Heart left ventricle (tissue), 16 donors: ENCODE measurements at places on chromosomes 1 and 21.
A peak's percentile ranks its signal among the peaks of the same experiment; 100 is the strongest.

- DNase-seq, result no peak
Observed at GRCh38 chr1:48681476-48682305, 95.0 kb downstream of the BEND5 start.

- DNase-seq, result no peak
Observed at GRCh38 chr1:212664409-212665199, 35.0 kb downstream of the BATF3 start.

- no peak for DNase-seq
Observed at GRCh38 chr1:2109581-2110021, 59.4 kb downstream of the PRKCZ start.

DNA sequence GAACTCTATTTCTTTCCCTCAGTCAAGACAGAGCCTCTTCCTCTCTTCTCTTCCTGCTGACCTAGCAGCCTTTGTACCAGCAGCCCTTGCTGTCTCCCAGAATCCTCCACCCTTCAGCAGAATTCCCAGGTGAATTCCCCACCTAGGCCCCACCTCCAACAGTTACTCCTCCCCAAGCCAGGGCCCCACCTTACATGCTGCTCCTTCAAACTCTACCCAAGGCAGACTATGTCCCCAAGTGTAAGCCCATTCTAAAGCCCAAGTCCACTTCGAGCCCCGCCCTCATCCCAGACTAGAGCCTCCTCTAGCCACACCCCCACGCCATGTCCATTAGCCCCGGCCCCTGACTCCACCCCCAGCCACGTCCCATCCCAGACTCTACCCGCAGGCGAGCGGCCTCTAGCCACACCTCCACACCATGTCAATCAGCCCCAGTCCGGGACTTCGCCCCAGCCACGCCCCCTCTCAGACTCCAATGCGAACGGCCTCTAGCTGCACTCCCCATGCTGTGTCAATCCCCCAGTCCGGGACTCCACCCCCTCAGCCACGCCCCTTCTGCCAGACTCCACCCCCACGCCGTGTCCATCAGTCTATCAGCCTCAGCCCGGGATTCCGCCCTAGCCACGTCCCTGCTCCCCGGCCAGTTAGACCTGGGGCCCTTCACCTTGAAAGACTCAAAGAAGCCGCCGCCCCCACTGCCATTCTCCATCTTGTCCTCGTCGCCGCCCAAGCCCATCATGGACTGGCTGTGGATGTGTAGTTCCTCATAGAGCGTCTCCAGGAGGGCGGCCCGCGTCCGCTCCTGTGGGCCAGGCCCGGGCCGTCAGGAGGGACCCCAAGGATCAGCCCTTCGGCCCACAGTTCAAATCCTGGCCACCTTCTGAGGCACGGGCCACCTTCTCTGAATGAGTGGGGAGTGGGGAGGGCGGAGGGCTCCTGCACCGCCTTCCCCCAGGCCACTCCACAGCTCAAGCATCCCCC is 61.3 kb downstream of the RAP1GAP start:
- peak; percentile 79 for DNase-seq

DNA sequence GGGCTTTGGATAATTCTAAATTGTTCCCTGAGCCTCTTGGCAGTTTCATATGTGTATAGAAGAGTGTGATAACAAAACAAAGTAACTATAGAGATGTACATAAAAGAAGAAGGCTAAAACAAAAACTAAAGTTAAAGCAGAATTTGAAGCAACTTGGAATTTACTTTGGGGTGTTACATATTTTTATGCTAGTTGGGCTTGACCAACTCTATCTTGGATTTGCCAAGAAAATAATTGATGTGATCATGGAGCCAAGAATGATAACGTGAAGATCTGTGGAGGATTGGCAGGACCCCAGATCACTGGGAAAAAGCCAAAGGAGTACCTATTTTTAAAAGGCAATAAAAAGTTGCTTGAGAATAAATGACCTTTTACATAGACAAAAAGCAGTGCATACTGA is 206.9 kb downstream of the LMO4 start:
- no peak for DNase-seq

GRCh38 chr1:239212811-239213220 is 173.6 kb upstream of the CHRM3 start:
- DNase-seq, result no peak

DNA sequence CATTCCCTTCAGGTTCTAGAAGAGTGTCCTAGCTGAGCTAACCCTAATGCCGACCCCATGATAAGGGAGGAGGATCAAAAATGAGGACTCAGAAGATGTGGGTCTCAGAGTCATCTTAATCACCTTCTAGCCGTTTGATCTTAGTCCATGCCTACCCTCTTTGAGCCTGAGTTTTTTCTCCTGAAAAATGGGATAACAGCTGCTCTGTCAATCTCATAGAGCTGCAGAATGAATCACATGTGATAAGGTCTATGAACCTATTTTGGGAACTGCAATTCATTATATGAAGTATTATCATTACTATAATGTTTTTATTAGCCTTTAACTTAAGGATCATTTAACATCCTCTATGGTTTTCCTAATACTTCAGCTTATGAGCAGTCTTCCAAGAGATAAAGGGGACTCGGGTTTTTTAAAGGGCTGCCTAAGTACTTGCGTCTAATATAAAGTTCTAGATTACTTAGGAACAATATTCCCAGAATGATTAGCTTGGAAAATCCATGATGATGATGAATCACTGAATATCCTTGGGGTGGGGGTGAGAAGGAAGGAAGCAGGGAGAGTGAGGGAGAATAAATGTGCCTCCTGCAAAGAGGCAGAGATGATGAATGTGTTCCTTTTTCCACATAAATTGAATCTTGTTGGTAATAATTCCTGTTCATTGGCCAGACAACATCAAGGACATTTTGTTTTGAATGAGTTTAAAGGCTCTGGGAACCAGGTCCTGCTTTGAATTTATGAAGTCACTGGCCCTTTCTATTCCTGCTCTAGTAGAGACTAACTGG is 66.8 kb downstream of the COLGALT2 start:
- DNase-seq, result no peak

GRCh38 chr21:45994086-45994661 is 12.6 kb downstream of the COL6A1 start:
- peak; percentile 64 for DNase-seq

DNA sequence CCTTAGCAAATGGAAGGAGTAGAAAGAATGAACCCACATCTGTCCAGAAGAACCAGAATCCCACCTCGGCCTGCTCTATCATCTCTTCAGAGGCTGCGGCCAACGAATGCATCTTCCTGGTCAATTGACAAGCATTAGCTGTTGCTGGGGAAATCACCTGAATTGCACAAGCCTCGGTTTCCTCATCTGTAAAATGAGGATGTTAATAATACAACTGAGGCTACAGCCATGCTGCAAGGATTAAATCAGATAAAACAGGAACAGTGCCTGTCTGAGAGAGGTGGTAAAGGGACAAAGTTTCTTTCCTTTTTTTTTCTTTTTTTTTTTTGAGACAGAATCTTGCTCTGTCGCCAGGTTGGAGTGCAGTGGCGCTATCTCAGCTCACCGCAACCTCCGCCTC is 99.8 kb downstream of the KIF14 start:
- DNase-seq, result no peak

DNA sequence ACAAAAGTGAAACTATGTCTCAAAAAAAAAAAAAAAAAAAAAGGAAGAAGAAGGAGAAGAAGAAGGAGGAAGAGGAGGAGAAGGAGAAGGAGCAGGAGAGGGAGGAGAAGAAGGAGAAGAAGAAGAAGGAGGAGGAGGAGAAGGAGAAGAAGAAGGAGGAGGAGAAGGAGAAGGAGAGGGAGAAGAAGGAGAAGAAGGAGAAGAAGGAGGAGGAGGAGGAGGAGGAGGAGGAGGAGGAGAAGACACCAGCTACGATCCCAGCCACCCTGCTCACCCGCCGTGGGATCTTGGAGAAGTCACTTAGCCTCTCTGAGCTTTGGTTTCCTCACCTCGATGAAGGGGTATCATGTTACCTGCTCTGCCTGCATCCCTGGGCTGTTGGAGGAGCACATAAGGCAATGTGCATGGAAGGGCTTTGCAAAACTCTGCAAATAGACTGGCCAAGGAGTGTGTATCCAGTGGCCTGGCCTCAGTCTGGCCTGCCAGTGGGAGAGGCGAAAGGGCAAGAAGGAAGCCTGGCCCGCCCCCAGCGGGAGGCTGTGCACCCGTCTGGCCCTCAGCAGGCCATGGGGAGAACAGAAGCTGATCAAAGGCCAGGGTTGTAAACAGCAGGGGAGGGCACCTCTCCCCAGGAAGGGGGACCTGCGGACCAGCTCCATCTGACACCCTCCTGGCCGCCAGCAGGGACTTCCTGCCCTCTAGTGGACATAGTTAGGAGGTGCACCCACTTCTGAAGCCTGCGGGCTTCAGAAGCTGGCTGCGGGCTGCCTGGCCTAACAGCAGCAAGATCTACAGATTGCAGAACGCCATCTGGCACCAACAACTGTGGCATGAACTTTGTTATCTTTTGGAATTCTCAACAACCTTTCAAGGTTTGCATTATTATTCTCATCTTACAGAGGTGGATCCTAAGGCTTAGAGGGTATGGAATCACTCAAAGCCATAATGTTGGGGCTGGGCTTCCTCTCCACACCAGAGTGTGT is 19.2 kb upstream of the CDK18 start:
- DNase-seq, result peak; percentile 73

DNA sequence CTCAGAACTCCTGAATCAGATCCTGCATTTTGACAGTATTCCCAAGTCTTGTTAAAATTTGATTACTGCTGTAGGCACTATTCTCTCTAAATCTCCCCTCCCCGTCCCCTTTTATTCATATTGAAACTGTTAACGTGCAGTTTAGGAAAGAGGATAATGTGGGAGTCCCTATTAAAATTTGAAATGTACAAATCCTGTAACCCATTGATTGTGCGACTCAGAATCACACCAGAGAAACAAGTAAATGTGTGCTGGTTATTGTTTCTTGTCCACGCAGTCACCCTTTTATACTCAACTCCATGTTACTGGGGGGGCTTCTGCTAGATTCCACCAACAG is 584 bp upstream of the LTN1 start:
- no peak for DNase-seq

GRCh38 chr1:232260861-232261260 is 369.1 kb downstream of the SIPA1L2 start:
- DNase-seq, result no peak

DNA sequence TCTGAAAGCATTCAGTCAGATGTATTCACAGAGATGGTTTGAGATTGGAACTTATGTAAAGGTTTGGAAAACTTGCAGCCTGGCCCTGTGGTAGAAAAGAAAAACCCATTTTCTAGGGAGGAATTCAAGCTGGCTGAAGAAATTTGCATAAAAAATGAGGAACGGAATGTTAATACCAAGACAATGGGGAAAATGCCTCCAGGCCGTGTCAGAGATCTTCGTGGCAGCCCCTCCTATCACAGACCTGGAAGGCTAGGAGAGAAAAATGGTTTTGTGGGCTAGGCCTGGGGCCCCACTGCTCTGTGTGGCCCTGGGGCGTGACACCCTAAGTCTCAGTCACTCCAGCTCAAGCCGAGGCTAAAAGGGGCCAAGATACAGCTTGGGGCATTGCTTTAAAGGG is 26.7 kb downstream of the NME7 start:
- no peak for DNase-seq

DNA sequence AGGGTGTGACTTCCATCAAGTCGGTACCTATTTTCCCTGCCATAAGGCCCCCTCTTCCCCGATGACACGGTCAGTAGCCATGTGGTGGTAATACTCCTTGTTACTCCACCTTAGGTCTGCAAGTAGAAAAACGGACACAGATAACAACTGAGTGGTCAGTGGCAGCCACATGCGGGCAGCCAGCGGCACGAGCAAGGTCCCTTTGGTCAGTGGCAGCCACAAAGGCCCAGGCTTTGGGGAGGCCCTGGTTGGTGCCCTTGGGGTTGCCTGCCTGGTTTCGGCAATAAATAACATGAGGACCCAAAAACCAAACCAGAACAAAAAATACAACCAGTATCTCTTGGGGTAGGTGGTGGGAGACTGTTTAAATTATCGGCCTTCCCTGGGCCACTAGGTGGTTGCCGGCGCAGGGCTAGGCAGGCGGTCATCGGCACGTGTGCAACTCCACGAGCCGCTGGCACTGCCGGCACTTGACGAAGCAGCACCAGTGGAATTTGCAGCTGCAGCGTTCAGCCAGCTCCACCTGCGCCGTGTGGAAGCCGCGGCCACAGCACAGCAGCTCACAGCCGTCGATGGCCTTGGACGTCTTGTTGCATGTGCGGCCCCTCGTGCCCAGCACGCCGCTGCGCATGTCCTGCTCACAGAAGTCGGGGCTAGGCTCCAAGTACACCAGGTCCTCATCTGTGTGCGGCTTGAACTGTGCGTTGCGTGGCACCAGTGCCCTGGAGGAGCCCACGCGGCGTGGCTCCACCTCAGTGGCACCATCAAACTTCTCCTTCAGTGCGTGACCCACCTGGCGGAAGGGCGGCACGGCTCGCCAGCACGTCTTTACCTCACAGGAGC is 23.1 kb downstream of the WNT4 start:
- no peak for DNase-seq

DNA sequence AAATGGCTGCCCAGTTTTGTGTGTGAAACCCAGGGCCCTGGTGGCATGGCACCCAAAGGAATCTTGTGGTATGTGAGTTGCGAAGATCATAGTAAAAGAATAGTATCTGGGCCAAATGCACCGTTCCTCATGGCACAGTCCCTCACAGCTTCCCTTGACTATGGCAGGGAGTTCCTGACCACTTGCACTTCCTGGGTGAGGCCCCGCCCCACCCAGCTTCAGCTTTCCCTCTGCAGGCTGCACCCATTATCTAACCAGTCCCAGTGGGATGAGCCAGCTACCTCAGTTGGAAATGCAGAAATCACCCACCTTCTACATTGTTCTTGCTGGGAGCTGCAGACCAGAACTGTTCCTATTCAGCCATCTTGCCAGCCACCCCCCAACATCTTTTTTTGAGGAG is 63.0 kb downstream of the SLC5A9 start:
- DNase-seq, result no peak

DNA sequence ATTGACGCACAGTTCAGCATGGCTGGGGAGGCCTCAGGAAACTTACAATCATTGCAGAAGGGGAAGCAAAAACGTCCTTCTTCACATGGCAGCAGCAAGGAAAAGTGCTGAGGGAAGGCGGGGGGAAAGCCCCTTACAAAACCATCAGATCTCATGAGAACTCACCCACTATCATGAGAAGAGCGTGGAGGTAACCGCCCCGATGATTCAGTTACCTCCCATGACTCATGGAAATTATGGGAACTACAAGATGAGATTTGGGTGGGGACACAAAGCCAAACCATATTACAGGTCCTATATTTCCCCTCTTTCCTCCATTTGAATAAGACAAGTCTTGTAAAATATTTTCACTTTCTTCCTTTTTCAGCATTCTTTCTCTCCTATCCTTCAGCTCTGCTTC is 7.7 kb upstream of the TTLL7 start:
- DNase-seq, result no peak

GRCh38 chr1:66244429-66244828 is 289.5 kb upstream of the SGIP1 start:
- DNase-seq, result no peak

GRCh38 chr1:198977909-198978308 is 339.1 kb downstream of the PTPRC start:
- DNase-seq, result no peak
